Stimulated activated CD8-positive, alpha-beta memory T cell treated with anti-CD3 and anti-CD28 coated beads, Interleukin-12 subunit alpha, Interleukin-12 subunit beta, amount 100 ng/mL, for 4 hours (primary cell): ENCODE measurements at places on chromosomes 2 and 18.

DNA sequence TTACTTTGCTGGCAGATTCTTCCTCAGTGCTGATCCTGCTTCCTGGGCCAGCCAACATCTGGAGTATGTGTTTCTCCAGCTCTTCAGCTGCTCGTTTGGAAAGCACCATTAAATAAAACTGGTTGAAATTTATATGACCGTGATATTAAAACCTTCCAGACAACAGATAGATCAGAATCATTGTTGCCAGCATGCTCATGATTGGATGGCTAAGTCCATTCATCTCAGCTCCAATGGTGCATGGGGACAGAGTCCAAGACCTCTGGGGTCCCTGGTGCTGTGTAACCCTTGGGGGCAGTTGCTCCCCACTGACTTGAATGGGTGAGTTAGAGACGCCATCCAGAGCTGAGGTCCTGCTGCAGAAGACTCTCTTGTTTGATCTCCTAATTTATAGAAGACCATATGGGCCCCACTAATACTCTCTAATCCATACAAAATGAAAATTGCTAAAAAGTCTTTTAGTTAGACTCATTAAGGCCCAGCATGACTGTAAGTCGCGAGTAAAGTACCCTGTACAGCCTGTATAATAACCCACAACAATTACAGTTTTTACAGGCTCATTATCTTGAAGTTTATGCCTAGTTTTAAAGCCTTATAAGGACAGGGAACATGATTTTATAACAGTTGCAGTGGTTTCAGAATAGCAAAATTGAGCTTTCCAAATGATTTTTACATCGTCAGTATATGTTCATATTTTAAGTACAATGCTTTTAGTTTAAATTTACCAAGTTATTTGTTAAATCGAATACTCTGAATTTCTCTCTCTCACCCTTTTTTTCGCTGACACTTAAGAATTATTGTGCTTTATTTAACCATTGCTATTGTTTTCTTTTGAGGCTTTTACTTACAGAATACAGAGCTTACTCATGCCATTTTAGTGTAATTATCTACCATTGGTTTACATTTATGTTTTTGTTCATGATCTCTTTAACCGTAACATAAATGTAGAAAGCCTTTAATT lies 60.0 kb downstream of the CABLES1 start:
- DNase-seq: no peak

- no peak for DNase-seq
Measured at GRCh38 chr2:202178346-202178958, 59.9 kb downstream of the SUMO1 start.

DNA sequence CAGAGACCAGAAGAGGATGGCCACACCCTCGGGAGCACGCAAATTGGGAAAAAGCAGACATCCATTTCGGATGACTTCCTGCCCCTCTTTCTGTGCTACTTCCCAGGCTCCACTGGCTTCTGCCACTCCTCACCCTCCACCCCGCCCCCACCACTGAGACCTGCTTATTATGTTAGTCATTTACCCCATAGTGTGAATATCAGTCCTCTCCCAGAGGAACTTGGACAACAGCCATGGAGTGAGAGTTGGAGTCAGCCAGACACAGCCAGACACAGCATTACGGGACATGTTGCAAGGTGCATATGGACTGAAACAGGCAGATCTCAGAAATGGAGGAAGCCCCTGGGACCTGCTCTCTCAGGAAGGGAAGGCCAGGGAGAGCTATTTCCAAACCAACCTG lies 51.8 kb downstream of the CTIF start:
- DNase-seq: no peak

GRCh38 chr2:115165529-115166109 lies 723.2 kb downstream of the DPP10 start:
- no peak for DNase-seq

- no peak for DNase-seq
Measured at GRCh38 chr2:211228559-211228958, 672.2 kb downstream of the CPS1 start.

GRCh38 chr2:237025090-237025865 lies 60.4 kb upstream of the COPS8 start:
- no peak for DNase-seq

GRCh38 chr18:2337552-2338141 lies 233.7 kb downstream of the METTL4 start:
- no peak for DNase-seq

DNA sequence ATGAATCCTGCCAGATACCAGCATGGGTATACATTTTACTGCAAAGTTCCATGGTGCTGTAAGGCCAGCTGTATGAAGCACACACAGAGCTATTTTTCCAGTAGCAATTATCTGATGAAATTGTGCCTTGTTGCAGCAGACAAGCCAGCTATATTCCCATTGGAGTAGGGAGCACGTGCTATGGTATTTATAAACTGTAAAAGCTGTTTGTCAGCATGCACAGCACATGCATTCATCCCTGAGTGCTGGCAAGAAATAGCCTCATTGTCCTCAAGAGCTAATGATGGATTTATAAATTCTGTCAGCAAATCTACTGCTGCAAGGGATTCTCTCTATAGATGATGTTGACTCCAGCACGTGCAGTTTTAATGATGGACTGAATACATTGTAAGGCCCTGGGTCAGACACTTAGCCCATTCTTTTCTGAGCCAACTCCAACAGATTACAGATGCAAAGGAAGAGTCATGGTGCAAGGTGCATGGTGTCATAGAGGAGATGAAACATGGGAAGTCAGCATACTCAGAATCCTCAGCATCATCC lies 61.7 kb downstream of the KCNS3 start:
- no peak for DNase-seq

DNA sequence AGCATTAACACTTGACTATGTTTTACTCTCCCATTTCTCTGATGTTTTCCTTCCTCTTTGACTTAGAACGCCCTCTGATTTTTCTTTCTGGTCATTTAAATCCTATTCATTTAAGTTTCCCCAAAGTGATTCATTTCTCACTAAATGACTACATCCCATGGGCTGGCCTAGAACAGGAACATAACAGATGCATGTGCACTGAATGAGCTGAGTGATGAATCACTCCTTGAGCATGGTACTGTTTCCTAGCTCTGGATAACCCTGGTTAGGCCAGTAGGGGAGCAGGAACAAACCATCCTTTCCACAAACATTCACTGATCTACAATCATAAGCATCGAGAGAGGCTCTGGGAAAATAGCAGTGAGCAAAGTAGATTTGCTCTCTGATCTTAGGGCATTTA lies 221.9 kb upstream of the SETBP1 start:
- no peak for DNase-seq
